ENCODE measurements at places on chromosomes 1 and 21.

DNA sequence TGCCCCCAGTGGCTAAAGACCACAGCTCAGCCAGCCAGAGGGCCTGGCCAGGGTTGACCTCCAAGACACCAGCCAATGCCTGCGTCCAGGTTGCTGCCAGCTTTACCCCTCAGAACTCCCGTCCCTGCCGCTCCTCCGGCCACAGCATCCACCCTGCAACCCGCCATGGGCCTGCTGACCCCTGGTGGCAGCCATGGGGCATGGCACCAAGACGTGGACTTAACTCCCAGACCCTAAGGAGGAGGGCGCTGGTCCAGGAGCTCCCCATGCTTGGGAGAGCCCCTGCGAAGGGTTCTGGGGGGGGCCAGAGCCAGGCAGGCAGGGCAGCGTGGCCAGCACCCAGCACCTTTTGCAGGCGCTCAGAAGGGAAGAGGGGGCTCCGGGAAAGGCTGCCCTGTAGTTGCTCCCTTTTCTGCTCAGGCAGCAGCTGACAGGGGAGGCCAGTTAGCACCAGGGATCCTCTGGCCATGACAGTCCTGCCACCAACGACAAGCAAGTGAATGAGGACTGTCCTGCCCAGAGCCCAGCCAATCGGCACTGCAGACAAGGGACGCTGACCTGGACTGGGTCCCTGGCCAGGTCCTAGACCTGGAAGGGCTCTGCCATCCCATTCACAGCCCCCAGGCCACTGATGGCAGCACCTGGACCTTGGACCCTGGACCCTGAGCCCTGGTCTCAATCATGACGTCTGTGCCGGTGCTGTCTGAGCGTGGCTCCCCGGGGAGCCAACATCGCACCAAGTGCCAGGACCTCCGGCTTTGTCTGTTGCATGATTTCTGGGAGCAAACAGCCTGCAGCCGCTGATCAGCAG is 246.2 kb downstream of the NPHP4 start:
- DNase-seq, result peak; percentile 37

DNA sequence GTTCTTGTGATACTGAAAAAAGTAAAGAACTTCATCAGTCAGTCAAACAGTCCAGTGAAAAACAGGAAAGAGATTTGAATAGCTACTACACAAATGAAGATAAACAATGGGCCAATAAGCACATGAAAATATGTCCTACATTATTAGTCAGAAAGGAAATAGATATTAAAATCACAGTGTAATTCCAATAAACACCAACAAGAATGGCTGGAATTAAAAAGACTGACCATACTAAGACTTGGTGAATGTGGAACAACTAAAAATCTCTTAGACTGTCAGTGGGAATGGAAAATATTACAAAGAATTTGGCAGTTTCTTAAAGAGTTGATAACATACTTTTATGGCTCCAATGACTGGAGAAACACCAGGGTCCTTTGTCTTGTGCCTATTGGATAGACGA is 241.8 kb upstream of the USP24 start:
- DNase-seq, result no peak

GRCh38 chr1:14611792-14612191 is 13.3 kb downstream of the KAZN start:
- no peak for DNase-seq

GRCh38 chr1:185581961-185582725 is 152.0 kb upstream of the HMCN1 start:
- DNase-seq, result peak; percentile 49

GRCh38 chr1:16631248-16632043 is 18.1 kb upstream of the NBPF1 start:
- no peak for DNase-seq

GRCh38 chr1:166695115-166695514 is 144.2 kb upstream of the POGK start:
- DNase-seq, result no peak

DNA sequence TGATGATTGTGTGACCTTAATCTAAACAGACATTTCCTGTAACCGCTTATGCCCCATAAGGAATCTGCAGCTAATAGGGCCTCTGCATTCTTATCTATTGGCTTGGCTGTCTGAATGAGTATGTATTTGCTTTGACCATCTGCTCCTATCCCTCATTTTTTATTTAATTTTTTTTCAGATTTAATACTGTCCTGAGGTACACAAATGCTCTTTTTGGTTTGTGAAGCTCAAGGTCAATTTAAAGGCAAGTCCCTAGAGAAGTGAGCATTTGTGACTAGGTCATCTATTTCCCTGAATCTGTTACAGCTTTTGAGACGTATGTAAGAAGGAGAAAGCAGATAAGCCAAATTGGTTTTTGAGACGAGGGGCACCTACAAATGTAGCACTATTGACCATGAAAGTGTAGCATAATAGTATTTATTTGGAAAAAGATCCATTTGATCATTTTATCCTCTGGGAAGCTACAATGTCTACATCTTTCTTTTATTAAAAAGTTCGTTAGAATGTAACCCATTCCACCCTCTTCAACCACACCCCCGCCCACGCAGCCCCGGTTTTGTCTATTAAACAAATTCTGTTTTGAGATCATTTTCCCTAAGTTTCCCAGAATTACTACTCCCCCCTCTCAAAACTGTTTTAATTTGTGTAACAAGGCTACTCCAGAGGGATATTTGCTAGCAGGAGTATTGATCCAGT is 69.2 kb upstream of the HSPA13 start:
- no peak for DNase-seq

DNA sequence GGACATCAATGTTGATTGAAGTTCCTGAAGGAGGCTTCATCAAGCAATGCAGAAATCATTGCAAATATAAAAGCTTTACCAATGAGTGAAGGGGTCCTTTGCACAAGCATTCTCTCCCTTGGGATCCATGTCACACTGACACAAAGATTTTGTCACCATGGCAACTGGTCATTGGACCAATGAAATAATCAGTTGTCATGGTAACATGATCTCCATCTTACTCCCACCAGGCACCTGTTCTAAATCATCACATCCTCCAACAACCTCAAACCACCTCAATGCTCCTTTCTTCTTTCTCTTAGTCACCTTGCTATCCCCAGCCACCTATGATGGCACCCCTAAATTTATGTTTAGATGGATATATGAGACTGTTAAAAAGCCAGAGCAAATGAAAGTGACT is 13.5 kb upstream of the FOXJ3 start:
- DNase-seq, result no peak

DNA sequence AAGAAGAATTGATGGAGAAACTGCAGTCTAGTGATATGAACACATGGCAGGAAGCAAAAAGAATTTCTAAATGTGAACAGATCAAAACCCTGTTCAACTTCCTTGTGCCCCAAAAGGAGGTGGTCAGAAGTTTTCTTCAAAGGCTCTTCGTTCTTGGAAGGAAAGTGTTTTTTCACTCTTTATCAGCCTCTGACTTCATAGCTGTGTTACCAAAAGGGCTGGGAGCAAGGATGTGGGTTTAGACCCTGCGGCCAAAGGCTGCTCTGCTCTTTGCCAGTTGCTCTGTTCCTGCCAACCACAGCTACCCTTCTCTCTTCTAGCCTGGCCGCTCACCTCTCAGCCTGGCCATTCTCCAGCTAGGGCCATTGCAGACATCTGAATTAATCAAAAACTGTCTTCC is 53.8 kb downstream of the PTGER3 start:
- no peak for DNase-seq

DNA sequence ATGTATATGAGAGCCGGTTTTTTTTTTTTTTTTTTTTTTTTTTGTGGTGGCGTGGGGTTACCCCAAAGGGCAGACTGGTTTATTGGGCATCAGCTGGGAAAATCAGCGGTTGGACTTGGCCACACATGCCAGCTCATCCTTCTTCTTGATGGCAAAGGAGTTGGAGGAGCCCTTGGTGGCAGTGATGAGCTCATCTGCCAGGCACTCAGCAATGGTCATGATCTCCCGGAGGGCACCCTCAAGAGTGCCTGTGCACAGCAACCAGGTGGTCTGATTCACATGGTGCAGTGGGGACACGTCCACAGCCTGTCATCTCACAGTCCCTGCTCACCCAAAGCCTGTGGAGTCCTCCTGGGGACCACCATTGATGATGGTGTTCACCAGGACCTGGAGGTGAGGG is 62.0 kb downstream of the MRPS6 start:
- DNase-seq, result no peak

DNA sequence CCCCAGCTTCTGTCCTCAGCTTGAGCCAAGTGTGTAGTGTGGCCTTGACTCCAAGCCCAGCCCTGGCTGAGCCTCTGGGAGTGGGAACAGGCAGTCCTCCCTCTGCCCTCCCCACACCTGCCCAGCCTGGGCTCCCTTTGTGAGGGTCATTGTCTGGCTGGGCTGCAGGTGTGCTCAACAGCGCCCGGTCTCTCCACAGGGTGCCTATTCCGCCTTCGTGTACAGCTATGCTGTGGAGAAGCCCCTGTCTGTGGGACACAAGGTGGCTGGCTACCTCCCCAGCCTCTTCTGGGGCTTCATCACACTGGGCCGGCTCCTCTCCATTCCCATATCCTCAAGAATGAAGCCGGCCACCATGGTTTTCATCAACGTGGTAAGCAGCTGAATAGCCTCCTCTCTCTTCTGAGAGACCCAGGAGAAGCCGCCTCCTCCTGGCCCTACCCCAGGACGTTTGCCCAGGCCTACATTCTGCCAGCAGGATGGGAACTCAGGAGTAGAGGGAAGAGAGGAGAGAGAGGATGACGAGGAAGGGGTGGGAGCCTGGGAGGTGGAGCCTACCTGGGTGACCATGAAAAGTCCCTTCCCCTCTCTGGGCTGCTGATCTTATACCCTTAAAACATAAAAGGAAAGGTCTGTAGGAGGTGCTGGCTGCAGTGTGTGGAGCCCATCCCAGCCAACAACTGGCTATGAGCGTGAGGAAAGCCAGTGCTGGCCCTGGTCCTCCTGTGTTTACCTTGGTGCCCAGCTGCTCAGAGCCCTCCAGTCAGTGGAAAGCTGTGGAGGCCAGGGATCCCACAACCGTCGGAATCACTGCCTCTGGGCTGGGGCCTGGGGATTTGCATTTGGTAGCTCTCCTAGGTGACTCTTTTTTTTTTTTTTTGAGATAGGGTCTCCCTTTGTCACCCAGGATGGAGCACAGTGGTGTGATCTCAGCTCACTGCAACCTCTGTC is 45.7 kb downstream of the ELK4 start:
- no peak for DNase-seq

DNA sequence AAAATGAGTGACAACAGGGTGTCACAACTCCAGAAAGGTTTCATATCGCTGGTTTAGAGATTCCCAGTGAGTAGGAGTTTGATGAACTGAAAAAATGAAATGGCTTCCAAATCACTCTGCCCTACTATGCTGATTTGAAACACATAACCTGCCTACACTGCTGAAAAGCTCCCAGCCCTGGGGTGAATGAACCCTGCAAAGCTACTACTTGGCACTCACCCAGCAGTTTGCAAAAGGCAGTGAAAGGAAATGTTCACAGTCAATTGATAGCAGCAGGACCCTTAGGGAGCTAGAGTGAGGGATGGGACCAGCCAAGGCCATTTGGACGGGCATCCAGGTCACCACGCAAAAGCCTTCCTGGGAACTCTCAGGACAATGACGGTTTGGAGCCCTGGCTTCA is 44.4 kb upstream of the SRP9 start:
- no peak for DNase-seq

GRCh38 chr1:235735621-235736020 is 86.0 kb upstream of the GNG4 start:
- DNase-seq, result peak; percentile 54

DNA sequence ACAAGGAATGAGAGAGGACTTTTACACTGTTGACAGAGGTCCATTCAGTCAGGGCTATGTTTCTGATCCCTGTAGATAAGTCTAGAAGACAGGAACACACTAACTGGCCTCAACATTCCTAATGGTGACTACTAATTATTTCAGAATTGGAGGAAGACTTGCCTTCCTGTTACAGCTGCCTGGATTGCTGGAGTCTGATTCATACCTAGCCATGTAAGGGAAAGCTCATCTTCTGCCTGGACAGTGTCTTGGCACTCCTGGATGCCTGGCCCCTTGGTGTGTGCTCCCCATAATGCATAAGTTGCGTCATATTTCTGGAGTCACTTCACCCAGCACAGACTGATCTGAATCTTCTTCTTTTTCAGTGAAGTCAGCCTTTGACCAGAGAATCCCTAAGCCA is 326.0 kb upstream of the RUNX1 start:
- peak; percentile 94 for DNase-seq

DNA sequence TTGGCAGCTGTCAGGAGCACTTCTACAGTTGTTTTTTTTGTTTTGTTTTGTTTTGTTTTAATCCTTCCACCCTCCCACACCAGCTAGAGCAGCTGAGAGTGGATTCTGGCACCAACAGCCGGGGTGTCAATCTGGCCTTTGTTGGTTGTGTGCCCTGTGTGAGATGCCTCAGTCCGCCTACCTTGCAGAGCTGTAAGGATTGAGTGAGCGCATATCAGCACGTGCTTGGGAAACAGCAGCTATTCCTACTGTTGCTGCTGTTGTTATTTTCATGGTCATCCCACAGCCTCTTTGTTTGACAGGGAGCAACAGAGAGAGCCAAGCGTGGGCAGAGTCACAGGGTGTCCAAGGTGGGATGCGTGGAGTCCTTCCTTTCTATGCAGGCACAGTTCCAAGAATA is 50.4 kb downstream of the PGBD5 start:
- no peak for DNase-seq

DNA sequence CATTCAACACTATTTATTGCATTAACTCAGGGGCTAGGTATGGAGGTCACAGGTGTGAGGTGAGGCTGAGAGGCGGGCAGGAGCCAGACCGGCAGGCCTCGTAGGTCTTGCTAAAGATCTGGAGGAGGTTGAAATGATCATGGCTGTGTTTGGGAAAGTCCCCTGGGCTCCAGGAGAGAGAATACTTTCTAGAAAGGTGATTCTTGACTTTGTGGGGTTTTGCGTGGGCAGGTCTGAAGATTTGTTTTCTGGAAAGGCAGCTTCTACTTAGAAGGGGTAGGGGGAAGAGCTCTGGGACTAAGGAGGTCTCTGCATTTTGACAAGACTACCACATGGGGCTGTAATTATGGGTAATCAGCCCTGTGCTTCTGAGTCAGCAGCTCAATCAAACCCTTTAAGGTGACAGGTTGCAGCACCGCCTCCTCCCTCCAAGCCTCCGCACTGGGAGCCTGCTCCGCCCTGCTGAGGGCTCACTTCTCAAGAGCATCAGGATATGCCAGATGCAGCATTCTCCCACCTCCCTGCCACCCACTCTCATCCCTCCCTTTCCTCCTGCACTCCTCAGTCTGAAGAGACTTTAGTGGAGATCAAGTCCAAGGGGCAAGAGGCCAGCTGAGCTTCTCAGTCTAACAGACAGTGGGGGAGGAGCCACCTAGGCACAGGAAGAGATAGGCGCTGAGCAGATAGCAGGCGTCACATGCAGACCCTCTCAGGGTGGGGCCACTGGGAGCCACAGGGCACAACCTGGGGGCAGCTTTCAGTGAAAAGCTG is 30.5 kb downstream of the SLC30A1 start:
- DNase-seq, result no peak

DNA sequence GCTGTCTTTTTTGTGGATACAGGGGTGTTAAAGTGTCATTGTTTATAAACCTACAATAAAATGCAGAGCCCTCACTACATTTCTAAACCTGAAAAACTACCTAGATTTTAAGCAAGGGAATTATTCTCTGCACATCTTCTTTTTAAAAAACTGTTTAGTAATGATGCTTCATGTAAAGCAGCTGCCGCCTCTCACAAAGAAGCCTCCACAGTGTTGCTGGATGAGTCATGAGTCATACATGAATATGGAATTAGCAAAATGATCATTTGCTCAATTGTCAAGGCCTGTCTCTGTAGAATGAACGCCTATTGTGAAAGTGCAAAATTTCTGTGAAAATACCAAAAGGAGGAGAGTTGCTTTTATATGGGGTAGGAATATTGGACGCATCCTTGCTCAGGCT is 259.5 kb upstream of the CHRM3 start:
- DNase-seq, result no peak

GRCh38 chr1:184160236-184160635 is 108.7 kb downstream of the TSEN15 start:
- DNase-seq, result peak; percentile 84

GRCh38 chr1:65319141-65319540 is 9.8 kb downstream of the DNAJC6 start:
- no peak for DNase-seq
